Osteoblast (primary cell): ENCODE measurements at places on chromosomes 2 and 18. TPM values are rescaled to one million over a fixed set of nuclear protein-coding genes. Genes with fewer than 3 reads are reported as not detected.

The ZNF385B gene
- total RNA-seq, result 0.29 and 1.1 TPM in 2 replicates

The KCMF1 gene
- total RNA-seq, result 68.7 and 74.2 TPM in 2 replicates

The HOXD13 gene
- not detected in 2 replicates for total RNA-seq

The KCNG2 gene
- not detected in 2 replicates for total RNA-seq

The BCL2L11 gene
- total RNA-seq, result 8.0 and 11.5 TPM in 2 replicates

The CELF4 gene
- not detected in 2 replicates for total RNA-seq

The PDE11A gene
- under 0.01 and 0.36 TPM in 2 replicates for total RNA-seq

The HOXD12 gene
- total RNA-seq, result not detected in 2 replicates

The IL1A gene
- total RNA-seq, result not detected in 2 replicates

The HK2 gene
- 74.6 and 76.4 TPM in 2 replicates for total RNA-seq

The TCF7L1 gene
- 2.5 and 2.7 TPM in 2 replicates for total RNA-seq

The FAM228A gene
- total RNA-seq, result 1.4 and 1.5 TPM in 2 replicates

The GAREM2 gene
- total RNA-seq, result 1.4 and 2.4 TPM in 2 replicates

The INPP5D gene
- total RNA-seq, result under 0.01 TPM in 2 replicates

The KCNS3 gene
- total RNA-seq, result 1.8 and 2.7 TPM in 2 replicates

The IGFBP5 gene
- 12.3 and 29.5 TPM in 2 replicates for total RNA-seq

The CFC1B gene
- not detected in 2 replicates for total RNA-seq

The DRC1 gene
- total RNA-seq, result under 0.01 and 0.36 TPM in 2 replicates

The NXPH2 gene
- not detected in 2 replicates for total RNA-seq

The FLACC1 gene
- total RNA-seq, result 0.72 and 1.5 TPM in 2 replicates

The SLC40A1 gene
- 10.9 and 13.6 TPM in 2 replicates for total RNA-seq

The NT5DC4 gene
- not detected in 2 replicates for total RNA-seq

The LAMA1 gene
- 8.3 and 11.2 TPM in 2 replicates for total RNA-seq

The TEKT4 gene
- total RNA-seq, result not detected in 2 replicates

The LYG1 gene
- total RNA-seq, result under 0.01 and 0.88 TPM in 2 replicates

The ADCYAP1 gene
- total RNA-seq, result not detected in 2 replicates

The SMAD4 gene
- total RNA-seq, result 121 and 128 TPM in 2 replicates

The CREG2 gene
- total RNA-seq, result 0.29 and 0.36 TPM in 2 replicates

The GALNT5 gene
- 56.5 and 75.7 TPM in 2 replicates for total RNA-seq

The FABP1 gene
- under 0.01 TPM in 1 of 2 replicates, not detected in the other for total RNA-seq

The SFT2D3 gene
- total RNA-seq, result 5.8 and 6.5 TPM in 2 replicates

The GNAL gene
- 0.59 and 0.72 TPM in 2 replicates for total RNA-seq

The ANO7 gene
- 1.2 and 1.8 TPM in 2 replicates for total RNA-seq

The CCDC68 gene
- total RNA-seq, result 9.0 and 13.3 TPM in 2 replicates

The ALS2 gene
- total RNA-seq, result 38.9 and 39.1 TPM in 2 replicates
